ENCODE measurements at places on chromosomes 3 and 15. TPM values are rescaled to one million over a fixed set of nuclear protein-coding genes. Genes with fewer than 3 reads are reported as not detected.

Gene PLCB2
- not detected for total RNA-seq

Gene TM4SF4
- 0.86 TPM for total RNA-seq

Gene CACNA2D3
- total RNA-seq: 17.7 TPM

Gene EFCAB12
- total RNA-seq: 0.22 TPM

Gene CCDC54
- total RNA-seq: not detected

All from articular chondrocyte of knee joint (primary cell).